Ovary (tissue), 10 donors: ENCODE measurements at places on chromosomes 7 and 10. TPM values are rescaled to one million over a fixed set of nuclear protein-coding genes. Genes with fewer than 3 reads are reported as not detected.

DNA sequence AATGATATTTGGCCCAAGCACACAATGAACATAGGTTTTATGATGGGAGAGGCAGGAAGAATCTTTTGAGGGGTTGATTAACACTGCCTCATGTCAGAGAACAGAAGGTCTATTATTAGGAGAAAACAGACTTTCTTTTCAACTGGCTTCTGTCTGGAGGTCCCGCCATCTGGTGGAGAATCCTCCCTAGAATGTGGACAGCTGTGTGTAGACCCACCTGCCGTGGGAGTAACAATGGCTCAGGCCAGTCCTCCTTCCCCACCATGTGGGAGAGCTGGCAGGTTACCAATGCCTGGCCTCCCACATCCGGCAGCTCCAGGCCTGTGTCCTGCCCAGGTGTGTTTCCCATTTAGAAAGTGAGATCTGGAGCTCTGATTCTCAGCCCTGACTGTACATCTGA, 70.4 kb upstream of the AOAH start:
- no peak for DNase-seq

Gene HMX2
- total RNA-seq: not detected

Gene ACHE
- 5.0 TPM for total RNA-seq

Gene NPSR1
- total RNA-seq: not detected
